Hematopoietic multipotent progenitor cell treated with erythropoietin and hydrocortisone succinate and interleukin-3 and kit ligand, for 8 days (in vitro differentiated cells): ENCODE measurements at places on chromosomes 12 and 14.

DNA sequence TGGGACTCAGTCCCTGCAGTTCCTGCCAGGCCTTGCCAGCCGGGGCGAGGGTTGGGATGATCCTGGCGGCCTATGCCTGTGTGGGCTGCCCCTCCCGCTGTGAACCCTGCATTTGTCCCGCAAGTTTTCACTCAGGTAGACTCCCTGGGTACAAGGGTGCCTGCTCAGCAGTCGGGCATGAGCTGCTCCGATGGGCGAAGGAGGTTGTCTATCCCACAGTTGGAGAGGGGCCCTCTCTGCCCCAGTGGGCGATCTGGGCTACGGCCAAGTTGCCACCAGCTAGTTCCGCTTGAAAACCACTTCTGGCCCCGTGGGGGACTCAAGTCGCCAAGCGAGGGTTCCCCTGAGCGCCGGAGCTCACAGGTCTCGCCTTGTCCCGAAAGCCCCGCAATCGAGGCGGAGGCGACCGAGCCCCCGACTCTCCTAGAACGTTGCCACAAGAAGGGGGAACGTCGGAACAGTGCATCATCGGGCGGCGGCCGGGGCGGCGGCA is 365 bp upstream of the TPI1 start:
- DNase-seq, result no peak

DNA sequence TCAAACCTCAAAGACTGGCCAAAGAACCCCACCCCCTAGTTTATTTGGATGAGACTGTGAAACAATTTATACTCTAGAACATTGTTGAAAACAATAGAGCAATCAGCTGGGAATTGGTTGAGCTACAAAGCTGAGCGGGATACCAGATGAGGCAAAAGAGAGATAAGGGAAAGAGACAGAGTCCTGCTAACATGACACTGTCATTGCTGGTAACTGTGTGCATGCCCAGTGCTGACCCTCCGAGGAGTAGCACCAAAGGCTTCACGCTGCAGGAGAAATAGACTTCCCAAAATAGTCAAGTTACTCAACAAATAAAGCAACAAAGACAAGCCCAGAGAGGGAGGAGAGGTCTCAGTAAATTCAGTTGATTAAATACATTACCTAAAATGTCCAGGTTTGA is 63.6 kb downstream of the RASSF8 start:
- no peak for DNase-seq

- DNase-seq, result no peak
These were observed 501.5 kb upstream of the TBX3 start for GRCh38 chr12:115185506-115185905.

- DNase-seq, result peak; percentile 84
These were observed 32.1 kb downstream of the BAZ1A start for GRCh38 chr14:34843011-34843554.

DNA sequence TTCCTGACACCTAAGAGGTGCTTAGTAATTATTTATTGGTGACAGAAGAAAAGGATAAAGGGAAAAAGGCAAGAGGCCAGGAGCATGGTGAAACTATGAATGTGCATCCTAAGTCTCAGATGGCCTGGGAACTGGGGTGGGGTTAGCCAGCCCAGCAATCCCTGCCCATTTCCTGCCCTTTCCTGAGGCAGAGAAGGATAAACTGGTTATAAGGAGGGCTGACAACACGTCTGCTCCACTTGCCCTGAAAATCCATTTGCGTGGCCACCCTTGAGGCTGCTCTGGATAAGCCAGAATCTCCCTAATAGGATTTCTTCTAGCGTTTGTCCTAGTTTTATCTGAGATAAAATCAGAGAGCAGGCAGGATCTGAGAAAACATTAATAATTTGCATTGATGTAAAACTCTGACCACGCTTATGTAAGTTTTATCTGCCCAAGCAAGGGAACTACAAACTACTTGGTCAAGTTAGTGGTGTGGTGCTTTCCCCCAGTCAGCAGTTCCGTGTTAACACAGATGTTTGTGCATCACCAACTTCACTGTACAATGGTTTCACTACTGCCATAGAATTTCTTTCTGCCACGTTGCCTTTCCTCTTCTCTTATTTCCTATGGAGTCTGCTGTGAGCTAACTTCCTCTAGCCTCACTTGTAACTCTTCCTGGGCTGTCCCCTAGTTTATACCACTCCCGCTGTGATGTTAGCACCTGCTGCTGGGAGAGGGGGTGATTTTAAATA is 392.7 kb downstream of the RPS29 start:
- no peak for DNase-seq

DNA sequence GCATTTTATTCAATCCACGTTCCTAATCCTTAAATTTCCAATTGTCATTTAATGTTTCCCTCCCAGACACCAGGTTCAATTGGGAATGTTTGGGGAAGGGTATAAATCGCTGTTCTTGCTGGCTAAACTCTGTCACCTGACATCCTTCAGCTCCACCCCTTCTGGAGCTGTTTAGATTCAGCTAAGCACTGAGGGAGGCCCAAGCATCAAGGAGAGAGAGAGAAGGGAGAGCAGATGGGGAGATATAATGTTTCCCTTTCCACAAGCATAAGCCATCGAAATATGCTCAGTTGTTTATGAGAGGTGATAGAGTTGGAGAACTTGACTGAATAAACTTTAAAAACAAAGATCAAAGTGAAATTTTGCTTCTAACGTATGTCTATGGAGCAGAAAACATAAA is 1.8 kb downstream of the ABCC9 start:
- no peak for DNase-seq

- DNase-seq, result no peak
These were observed 6.6 kb upstream of the PCNX4 start for GRCh38 chr14:60085085-60085484.

DNA sequence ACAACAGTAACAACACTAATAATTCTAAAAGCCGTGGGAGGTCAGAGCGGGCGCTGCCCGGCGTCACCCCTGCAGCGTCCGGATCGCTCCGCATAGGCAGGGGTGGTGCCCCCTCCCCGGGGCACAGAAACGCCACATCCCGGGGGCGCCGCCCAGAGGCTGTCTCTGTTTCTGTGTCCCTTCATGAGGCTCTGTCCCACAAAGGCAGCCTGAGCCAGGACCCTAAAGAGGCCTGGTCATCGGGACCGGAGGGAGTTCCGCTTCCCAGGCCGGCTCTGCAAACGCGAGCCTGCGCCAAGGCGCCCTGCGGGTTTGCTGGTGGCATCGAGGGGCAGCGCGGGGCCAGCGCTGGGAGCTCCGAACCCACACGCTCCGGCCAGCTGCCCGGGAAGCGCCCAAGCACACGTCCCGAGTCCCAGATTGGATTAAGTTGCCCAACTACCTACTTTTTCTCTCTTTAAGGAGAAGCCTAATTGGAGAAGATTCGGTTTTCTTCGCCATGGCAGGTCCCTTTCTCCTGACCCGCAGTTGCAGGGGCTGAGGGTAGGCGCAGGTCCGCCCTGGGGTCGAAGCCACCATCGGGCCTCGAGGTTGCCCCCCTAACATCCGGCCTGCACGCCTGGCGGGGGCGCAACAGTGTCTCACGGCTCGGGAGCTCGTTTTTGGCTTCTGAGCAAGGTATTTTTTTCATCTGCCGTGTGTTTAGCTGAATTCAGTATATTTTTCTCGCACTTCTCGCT is 421.7 kb downstream of the VRK1 start:
- no peak for DNase-seq

GRCh38 chr12:32115404-32116104 is 8.9 kb downstream of the BICD1 start:
- DNase-seq, result peak; percentile 51

- peak; percentile 16 for DNase-seq
These were observed 10.4 kb upstream of the TMEM263 start for GRCh38 chr12:106945261-106945851.

DNA sequence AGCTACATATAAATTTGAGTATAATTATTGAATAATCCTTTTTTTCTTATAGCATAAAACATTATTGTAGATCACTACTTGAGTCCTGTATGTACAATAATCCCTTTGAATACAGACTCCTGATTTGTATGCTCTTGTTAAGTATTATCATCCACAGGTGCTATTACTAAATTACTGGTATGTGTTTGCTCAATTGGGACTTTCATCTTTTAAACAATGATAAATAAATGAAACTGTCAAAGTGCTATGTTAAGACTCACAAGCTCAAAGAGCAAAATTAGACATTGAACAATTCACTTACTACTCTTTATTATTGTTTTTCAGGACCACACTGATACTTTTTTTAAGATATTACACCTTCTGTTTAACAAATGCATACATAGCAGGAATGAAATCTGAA is 17.8 kb downstream of the MIA2 start:
- no peak for DNase-seq

- DNase-seq, result no peak
These were observed 43.4 kb downstream of the PRIMA1 start for GRCh38 chr14:93744876-93745275.

DNA sequence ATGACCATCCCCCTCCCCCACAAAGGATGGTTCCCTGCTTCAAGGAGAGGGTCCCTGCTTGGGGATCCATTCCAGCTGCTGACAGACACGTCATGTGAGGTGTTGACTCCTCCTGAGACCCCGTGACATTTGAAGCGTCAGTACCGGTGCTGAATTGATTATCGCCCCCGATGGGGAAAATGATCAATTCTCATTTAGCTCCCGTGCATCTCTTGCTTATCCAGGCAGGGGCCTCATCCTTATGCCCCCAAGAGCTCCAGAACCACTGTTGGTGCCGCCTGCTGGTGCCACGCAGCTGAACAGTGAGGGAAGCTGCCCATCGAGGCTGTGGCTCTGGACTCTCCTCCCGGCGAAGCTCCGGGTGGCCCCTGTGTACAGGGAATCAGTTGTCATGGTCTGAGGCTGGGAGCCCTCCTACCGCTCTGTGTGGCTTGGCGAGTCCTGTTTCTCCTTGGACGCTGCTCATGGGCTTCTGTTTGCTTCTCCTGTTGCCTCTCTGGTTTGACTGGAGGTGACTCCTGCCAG is 4.6 kb downstream of the KIF26A start:
- DNase-seq, result no peak

DNA sequence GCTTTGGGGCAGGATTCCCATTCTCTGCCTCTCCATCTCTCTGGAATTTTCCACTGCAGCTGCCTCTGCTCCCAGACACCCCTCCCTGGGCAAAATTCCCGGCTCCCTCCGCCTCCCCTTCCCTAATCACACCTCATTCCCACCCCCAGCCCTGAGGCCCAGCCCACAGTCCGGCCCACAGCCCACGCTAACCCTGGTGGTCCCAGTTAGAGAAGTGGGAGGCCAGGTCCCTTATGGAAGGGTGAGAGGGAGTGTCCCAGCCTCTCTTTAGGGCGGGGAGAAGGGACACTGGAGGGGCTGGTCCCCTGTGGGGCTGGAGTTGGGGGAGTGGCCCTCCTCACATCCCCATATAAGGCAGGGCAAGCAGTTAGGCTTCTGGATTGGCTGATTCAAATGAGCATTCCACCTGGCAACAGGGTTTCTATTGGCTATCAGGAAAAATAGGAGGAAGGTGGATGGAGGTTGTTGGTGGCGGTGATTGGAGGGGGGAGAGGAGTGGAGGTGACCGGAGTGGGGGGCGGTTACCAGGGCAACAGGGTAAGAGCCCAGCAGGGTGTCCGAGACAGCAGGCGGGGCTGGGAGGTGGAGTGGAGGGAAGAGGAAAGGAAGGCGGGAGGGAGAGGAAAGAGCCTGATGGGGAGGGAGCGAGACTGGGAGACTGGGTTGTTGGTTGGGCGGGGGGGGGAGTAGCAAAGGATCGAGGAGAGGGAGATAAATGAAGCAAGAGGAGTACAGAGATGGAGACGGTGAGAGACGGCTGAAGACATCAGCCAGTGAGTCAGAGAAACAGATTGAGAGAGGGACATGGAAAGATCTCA is 1.9 kb upstream of the PTMS start:
- DNase-seq, result peak; percentile 88

- DNase-seq, result no peak
These were observed 89.8 kb downstream of the STAB2 start for GRCh38 chr12:103676893-103677292.

- DNase-seq, result no peak
These were observed 97.0 kb downstream of the TMEM30B start for GRCh38 chr14:61184112-61184511.

DNA sequence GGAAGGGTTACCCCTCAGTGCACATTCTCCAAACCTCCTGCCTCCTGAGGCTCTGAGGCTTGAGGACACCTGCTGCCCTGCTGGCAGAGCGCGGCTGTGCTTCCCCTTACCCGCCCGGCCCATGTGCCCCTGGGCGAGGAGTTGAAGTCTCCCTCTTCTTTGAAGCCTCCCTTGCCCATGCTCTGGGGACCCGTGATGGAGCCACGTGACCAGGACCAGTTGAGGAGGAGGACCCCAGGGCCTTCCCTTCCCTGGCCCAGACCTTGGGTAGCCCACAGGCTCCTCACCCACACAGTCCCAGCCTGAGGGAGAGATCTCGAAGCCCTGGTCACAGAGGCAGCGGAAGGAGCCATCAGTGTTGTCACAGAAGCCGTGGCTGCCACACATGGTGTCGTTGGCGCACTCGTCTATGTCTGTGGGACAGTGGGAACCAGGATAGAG is 12.9 kb downstream of the ISCA2 start:
- no peak for DNase-seq

- no peak for DNase-seq
These were observed 229.7 kb downstream of the TTC6 start for GRCh38 chr14:37824939-37825712.

GRCh38 chr14:62667421-62667914 is 377.8 kb downstream of the KCNH5 start:
- DNase-seq, result no peak

DNA sequence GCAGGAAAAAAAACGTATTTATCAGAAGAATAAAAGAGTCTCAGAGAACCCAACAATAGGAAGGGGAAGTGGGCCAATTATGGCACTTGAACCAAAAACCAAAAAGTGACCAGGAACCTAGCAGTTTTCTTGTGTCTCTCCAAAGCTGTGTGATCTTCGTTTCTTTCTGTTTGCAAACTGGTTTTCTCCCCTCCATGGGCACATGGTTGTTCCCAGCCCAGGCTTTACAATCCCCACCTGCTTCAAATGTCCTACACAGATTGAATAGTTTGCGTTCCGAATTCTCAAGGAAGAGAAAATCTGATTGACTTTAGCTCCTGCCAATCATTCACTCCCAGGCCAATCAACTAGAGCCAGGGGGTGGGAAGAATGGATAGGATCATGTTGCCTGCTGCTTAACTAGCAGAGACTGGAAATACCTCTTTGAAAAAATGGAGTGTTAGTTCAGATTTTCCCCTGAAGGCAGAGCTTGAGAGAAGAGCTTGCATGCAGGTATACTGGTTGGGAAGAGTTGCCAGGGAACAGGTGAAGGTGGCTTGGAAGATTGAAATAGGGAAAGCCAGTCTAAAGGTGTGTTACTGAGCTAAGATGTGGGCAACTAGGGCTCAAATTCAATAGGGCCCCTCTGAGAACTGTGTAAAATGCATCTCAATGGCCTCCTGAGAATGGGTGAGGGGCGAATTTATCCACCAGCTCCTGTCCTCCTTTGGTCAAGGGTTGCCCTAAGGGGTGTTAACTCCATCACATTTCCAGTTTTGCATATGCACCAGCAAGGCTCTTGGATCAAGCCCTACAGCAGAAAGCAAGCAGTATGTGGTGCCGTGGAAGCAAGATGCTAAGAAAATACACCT is 106.4 kb upstream of the SRRM4 start:
- no peak for DNase-seq
